ENCODE measurements at places on chromosomes 7 and 10.

- DNase-seq: no peak
Measured at GRCh38 chr7:12490107-12490688, 80.3 kb upstream of the SCIN start.

DNA sequence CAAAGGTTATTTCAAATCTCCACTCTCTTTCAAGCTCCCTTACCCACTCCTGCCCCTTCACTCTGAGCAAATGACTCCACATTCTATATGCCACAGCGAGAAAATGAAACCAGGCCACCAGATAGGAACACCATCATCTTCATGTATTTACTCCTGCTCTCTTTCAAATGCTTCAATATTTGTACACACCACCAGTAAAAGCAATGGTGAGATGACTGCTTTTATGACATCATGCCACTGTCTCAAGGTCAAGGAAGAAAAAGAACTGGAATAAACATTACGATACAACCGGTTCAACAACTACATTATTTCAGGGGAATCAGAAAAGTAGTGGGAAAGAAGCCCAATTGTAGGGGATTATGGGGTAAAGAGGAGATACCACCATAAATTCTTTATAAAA, 32.7 kb downstream of the PUS7 start:
- no peak for DNase-seq

DNA sequence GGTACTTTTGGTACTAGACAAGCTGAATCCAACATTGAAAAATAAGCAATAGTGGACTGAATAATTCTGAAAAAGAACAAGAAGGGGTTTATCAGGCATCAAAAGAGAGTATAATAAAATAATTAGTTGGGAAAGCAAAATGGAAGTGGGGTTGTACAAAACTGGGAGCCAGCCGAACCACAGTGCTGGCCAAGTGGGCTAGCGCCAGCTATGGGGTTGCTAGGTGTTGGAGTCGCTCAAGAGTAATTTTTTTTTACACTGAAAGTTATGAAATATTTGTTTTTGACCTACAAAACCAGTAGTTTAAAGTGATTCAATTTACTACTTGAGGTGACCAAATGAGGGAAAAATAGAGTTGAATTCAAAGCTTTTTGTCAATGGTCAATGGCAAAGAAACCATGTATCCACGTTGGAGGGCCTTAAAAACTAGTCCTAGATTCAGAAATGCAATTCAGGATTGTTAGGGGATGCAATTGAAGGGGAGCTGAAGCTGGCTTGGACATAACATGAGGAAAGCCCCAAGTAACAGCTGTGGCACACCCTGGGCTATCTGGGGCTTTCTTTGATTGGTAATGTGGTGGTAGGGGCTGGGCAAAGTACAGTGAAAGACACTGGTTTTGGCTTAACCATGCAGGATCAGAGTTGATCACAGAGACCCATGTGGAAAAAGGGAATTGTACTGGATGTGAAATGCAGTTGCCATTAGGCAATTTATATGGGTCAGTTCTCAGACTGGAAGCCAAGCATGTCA, 28.3 kb upstream of the MSMB start:
- DNase-seq: no peak

- no peak for DNase-seq
Measured at GRCh38 chr7:84372155-84372621, 177.6 kb upstream of the SEMA3A start.

GRCh38 chr10:108307250-108307924, 1142.9 kb upstream of the SORCS1 start:
- no peak for DNase-seq

DNA sequence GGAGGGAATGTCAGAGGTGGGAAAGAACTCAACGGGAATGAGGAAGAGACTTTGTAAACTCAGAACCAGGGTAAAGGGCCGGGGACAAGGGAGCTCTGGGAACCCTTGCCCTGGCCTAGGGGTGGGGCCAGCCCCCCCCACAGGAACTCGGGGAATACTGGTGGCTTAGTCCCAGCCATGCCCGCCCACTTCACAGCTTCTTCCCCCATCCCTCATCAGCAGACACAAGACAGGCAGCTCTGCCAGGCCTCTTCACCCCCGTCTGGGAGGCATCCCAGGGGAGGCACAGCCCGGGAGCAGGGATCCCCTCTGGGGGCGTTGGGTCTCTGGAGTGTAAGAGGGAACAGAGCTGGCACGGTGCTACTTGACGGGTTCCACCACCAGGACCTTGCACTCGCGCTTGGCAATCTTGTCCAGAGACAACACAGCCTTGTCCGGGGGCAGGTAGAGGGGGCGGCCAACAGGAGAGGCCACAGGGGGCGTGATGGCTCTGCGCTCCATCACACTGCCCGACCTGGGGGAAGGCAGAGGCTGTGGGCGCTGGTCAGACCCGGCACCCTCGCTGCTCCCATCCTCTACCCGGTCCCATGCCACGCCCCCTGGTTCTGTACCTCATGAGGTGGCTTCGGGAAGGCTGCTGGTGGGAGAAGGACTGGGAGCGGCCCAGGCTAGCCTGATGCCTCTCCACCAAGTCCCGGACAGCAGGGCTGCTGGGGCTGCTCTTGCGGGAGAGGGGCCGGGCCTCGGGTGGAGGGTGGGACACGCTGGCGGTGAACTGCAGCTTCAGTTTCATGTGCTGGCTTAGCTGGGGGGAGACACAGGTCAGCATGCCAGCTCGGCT, 3.7 kb downstream of the TRAPPC14 start:
- DNase-seq: no peak

DNA sequence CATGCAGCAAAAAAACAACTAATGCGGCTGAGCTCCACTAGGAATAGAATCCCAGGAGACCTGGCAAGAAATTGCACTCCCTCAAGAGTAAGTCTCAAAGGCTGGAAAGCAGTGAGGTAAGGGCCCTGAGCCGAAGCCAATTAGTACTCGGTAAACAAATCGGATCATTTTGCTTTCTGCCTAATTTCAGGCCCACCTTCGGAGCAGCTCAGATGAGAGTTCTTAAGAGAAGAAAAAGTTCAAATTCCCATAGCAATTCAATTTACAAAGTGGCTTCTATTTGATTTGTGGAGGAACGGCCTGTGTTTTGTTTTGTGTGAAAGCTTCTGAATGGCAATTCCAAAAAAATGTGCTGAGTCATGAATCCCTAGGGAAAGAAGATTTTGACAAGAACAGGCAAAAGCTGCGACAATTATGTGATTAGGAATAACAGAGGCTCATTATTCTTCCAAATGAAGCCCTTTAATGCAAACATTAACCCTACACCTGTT, 60.9 kb downstream of the SLC16A9 start:
- DNase-seq: no peak

- no peak for DNase-seq
Measured at GRCh38 chr10:124918191-124918830, 23.6 kb upstream of the ZRANB1 start.

DNA sequence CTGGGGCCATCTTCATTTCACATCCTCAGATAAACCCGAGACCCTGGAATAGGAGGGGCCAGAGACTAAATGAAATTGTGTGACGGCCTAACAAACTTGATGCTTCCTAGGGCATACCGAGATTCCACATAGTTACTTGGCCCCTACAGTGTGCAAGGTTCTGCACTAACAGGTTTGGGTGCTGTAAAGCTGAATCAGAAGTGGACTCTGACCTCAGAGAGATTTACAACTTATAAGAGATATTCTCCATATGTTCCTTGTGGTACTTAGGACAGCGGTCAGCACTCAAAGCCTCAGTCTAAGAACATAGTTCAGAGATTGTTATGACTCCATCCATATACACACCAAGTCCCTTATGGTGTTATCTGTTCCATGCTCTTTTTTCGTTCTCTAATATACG, 55.1 kb upstream of the FHIP2A start:
- no peak for DNase-seq

GRCh38 chr10:127973791-127974311, 66.9 kb downstream of the PTPRE start:
- no peak for DNase-seq

- no peak for DNase-seq
Measured at GRCh38 chr10:68235581-68235980, 3.7 kb upstream of the ATOH7 start.

- no peak for DNase-seq
Measured at GRCh38 chr10:117390420-117390819, 15.2 kb upstream of the PDZD8 start.

DNA sequence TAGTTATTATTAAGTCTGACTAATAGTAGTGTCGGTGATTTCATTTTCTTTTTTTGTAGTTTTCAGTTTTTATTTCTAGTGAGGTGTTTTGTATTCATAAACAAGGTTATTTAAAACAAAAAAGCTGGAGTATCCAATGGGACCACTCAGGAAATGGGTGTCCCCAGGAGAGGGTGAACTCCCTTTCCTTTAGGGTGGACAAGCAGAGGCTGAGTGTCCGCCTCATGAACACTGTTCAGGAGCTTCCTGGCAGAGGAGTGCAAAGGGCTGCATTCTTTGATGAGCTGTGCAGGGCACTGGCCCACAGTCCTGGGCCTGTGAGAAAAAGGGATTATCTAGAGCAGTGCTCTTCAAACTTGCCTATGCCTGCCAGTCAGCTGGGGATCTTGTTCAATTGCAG, 56.0 kb downstream of the ADAMTS14 start:
- DNase-seq: no peak

GRCh38 chr7:100017300-100017699, 1.9 kb downstream of the ZKSCAN1 start:
- no peak for DNase-seq

DNA sequence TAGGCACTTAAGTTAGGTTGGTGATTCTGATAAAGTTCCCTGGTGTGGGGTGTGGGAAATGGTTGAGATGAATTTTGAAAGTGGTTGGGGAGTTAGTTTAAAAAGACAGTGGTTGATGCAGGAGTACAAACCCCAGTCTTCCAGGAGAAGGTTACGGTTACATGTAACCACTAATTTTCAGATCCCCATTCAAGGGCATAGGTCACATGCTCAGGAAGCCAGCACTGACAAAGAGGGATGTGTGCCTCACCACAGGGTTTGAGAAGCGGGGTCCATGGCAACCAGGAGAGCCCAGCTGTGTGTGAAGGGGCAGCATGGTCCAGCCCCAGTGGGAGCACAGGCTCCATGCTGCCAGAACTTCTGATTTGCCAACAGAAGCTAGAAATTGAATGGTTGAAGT, 144.2 kb downstream of the MDFIC start:
- no peak for DNase-seq
